Activated T-cell treated with anti-CD3 and anti-CD28 coated beads, Interleukin-2, amount 50 U/mL, for 72 hours (primary cell): ENCODE measurements at places on chromosomes 4 and X. TPM values are rescaled to one million over a fixed set of nuclear protein-coding genes. Genes with fewer than 3 reads are reported as not detected.

The INPP4B gene
- total RNA-seq: 64.9 TPM

The CAPN6 gene
- not detected for total RNA-seq

GRCh38 chr4:107721436-107722100 is 1.5 kb upstream of the PAPSS1 start:
- peak overlapping the region; percentile 49 for H3K27ac ChIP-seq
- peak; percentile 63 for DNase-seq
- no peaks in the 10 kb centered on the region for H3K27me3 ChIP-seq
- H3K4me1 ChIP-seq: peaks cover 32% of the 10 kb centered on the region

GRCh38 chrX:68684919-68685304 is 37.4 kb downstream of the STARD8 start:
- H3K4me1 ChIP-seq: peaks cover 28% of the 10 kb centered on the region
- no peak for DNase-seq
- H3K27me3 ChIP-seq: peaks cover 33% of the 10 kb centered on the region
